ENCODE measurements at places on chromosomes 16 and 17. TPM values are rescaled to one million over a fixed set of nuclear protein-coding genes. Genes with fewer than 3 reads are reported as not detected.

DNA sequence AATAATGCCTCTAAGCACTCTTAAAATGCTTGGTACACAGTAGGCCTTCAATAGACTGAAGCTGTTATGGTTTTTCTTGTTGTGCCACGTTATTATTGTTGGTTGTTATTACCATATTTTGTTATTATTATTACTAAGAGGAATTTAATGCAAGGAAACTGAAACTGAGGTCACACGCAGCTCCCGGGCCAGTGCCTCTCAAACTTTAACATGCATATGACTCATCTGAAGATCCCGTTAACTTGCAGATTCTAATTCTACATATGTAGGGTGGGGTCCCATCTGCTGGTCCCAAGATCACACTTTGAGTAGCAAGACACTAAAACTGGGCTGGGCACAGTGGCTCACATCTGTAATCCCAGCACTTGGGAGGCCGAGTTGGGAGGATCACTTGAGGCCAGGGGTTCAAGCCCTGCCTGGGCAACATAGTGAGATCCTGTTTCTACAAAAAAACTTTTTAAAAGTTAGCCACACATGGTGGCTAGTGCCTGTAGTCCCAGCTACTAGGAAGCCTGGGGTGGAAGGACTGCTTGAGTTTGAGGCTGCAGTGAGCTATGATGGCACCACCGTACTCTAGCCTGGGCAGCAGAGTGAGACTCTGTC, 888 bp downstream of the ACSM5 start:
- no peak for DNase-seq

GRCh38 chr16:70250748-70251628, 752 bp downstream of the EXOSC6 start:
- peak; percentile 37 for DNase-seq

GRCh38 chr16:68298907-68299561, 11.7 kb downstream of the SLC7A6OS start:
- peak; percentile 40 for DNase-seq

The ASGR1 gene
- 7.0 TPM for total RNA-seq

The TTYH2 gene
- 10.6 TPM for total RNA-seq

- no peak for DNase-seq
These were observed 114.9 kb downstream of the CDH8 start for GRCh38 chr16:61921373-61921772.

The DLX4 gene
- total RNA-seq = 0.51 TPM

The ANKS3 gene
- 25.3 TPM for total RNA-seq

DNA sequence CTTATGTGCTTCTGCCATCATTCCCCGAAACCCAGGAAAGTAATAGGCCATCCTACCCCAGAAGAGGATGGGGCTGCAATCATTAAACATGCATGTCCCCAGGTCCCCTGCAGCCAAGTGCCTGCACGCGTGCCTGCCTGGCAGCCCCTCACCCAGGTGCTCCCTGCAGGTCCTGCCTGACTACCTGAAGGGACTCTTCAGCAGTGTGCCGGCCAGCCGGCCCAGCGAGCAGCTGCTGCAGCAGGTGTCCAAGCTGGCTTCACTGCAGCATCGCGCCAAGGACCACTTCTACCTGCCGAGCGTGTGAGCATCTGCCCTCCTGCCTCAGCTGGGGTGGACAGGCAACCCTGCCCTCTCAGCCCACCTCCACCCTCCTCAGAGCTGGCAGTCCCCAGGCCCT, 16.2 kb upstream of the ALKBH5 start:
- no peak for DNase-seq

The GCGR gene
- total RNA-seq = not detected

DNA sequence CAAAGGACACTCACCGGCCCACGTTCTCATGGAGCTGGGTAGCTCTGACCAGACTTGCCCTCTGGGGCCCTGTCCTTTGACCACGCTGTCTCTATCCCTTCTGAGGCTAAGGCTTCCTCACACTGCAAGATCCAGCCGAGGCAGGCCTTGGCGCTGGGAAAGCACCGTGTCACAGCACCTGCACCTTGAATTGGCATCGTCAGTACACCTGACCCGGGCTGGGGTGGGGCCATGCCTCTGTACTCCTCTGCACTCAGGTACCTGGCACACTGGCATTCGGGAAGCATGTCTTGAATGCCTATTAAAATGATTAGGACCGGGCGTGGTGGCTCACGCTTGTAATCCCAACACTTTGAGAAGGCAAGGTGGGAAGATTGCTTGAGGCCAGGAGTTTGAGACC, 6.0 kb downstream of the TBC1D24 start:
- DNase-seq = no peak

- DNase-seq = no peak
These were observed 77.2 kb downstream of the TMEM114 start for GRCh38 chr16:8512941-8513624.

Data from lung (tissue), 17 donors.